ENCODE measurements at places on chromosomes 3 and 15.

- no peak for DNase-seq
These were observed 26.3 kb upstream of the AADAC start for GRCh38 chr3:151787626-151788025.

GRCh38 chr3:141561426-141562034 lies 74.7 kb downstream of the RASA2 start:
- DNase-seq: no peak

DNA sequence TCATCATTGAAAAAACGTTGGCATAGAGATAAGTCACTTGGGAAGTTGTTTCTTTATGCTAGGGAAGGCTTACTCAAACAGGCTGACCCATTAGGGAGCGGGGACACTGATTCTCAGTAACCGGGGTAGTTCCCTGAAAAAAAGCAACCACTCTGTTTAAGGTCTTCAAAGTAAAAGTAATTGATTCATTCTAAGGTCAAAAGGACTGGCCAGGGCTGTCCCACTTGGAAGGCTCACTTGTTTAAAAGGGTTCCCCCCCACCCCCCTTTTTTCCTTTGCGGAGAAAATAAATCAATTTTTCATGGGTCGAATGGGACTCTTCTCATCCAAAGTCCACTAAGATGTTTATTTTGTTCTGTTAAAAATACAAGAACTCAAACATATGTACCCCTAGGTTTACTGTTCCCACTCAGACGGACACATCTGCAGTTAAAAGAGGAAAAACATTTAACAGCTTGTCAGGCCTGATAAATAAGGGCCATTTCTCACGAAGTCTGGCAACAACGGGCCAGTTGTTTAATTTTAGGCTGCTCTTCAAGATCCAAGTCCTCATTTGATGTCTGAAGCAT lies 53.0 kb downstream of the ARHGEF3 start:
- no peak for DNase-seq

DNA sequence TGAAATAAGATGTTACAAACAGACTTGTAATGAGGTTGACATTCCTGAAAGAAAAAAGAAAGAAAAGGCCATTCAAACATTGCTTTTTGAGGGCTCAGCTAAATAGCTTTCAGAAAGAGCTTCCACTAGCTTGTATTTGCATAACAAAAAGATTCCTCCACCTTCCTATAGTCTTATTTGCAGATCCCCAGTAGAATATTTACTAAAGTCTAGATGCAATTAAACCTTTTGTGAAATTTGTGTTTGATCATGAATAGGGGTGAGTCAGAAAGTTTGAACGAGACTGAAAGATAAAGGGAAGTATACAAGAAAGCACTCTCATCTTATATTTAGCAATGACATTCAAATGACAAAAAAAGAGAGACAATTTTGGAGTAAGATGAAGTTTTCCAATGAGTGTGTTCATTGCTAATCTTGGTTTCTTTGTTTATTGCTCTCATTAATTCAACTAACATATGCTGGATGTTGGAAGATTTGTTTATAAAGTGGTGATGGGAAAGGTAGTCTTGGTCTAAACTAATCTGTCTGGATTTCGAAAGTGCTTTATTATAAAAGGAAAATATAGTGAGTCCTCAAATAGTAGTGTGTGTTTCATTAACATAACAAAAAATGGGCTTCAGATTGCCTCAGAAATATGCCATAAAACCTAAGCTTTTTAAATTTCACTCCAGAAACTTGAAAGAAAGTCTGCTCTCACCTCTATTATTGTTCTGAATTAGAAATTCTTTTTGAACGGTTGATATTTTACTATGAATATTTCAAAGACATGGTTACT lies 9.1 kb upstream of the CADPS start:
- no peak for DNase-seq

DNA sequence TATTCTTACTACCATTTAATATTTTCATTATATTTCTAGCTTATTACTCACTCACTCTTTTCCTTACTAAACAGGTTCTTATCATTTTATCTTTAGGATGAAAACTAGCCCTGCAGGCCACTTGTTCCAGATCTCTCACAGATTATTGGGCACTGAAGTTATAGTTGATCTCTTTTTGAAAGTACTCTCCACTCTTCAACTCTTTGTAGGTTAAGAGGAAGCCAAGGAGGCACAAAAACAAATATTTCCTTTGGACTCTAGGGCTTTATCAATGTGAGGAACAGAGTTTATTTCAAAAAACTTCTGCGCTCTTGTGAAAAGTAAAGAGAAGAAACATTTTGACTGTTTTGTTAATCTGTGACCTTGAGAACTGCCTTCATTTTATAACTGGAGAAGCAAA lies 96.0 kb upstream of the NPHP3 start:
- no peak for DNase-seq

DNA sequence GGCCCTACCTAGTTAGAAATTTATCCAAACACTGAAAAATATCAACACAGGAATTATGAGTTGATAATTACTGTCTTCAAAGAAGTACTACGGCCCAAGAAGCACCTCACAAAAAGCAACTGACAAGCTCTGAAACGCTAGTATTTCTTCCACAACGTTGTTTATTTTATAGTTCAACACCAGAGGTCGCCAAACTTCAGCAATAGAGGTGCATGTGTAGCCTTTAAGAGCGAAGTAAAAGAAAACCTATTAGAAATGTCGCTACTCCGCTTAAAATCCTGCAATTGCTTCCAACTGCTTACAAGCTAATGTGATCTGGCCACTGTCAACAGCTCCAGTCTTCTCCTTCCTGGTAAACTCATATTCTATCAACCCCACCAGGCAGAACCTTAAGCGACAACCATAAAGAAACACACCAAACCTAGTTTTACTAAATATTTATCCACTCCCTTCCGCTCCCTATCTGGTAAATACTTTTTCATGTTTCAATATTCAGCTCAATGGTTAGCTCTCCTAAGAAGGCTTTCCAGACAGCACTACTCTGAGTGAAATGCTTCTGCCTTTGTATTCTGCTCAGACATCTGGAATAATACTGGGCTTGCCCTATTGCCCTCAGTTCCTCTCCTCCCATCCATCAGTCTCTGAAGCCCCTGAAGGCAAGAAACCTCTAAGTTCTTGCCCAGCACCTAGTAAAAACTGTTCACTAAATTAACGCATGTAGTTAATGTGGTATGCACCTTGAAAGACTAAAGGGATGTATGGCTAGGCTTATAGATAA lies 110.2 kb downstream of the NR1I2 start:
- no peak for DNase-seq

GRCh38 chr3:98817547-98818041 lies 54.5 kb downstream of the ST3GAL6 start:
- no peak for DNase-seq

GRCh38 chr15:60819860-60820259 lies 340.9 kb upstream of the ICE2 start:
- no peak for DNase-seq

GRCh38 chr3:64445109-64445943 lies 220.1 kb upstream of the PRICKLE2 start:
- DNase-seq: no peak

GRCh38 chr3:192130534-192131132 lies 596.7 kb downstream of the FGF12 start:
- no peak for DNase-seq

- no peak for DNase-seq
These were observed 112.4 kb upstream of the SPATA16 start for GRCh38 chr3:173253471-173253870.

GRCh38 chr3:42535981-42536784 lies 33.7 kb downstream of the VIPR1 start:
- DNase-seq: no peak

GRCh38 chr3:173933113-173933512 lies 535.6 kb downstream of the NLGN1 start:
- no peak for DNase-seq

- DNase-seq: no peak
These were observed 43.4 kb downstream of the NR2C2 start for GRCh38 chr3:14990780-14991148.

GRCh38 chr3:62525281-62525680 lies 151.9 kb upstream of the FEZF2 start:
- DNase-seq: no peak

DNA sequence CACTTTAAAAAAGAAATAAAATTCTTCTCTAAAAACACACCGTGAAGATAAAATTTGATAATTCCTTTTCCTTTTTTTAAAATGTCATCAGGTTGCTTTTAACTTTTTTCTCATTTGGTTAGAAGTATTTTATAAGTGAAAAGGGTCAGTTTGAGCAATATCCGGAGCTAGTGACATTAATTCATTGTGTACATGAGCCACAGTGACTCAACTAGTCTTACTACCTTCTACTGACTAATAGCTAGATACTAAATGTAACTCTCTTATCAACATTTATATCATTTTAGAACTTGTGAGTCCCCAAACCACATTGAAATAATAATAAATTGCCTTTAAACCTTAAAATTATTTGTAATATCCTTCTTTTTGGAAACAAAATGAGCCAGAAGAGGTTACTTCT lies 101.2 kb upstream of the ZBTB20 start:
- no peak for DNase-seq

DNA sequence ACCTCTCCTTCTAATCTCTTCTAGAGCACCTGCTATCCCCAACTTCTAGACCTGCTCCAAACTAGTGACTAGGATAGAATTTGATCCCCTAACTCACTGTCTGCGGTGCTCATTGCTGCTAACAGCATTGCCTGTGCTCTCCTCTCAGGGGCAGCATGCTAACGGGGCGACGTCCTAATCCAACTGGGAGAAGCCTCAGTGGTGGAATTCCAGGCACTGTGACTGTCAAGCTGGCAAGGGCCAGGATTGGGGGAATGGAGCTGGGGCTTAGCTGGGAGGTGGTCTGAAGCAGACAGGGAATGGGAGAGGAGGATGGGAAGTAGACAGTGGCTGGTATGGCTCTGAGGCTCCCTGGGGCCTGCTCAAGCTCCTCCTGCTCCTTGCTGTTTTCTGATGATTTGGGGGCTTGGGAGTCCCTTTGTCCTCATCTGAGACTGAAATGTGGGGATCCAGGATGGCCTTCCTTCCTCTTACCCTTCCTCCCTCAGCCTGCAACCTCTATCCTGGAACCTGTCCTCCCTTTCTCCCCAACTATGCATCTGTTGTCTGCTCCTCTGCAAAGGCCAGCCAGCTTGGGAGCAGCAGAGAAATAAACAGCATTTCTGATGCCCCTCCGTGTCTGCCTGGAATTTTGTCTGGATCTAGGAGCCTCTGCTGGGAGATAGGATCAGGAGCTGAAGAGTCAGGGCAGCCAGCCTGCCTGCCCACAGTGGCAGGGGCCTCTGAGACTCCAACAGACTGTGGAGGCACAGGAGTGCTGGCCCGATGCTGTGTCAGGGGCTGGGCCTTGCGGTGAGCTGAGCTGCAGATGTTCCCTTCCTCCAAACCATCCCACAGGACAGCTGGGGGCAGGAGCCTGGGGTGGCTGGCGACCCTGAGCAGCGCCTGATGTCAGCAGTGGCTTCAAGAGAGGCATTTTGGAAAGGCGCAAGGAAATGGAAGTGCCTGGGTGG lies 3.0 kb downstream of the ISLR start:
- DNase-seq: no peak

DNA sequence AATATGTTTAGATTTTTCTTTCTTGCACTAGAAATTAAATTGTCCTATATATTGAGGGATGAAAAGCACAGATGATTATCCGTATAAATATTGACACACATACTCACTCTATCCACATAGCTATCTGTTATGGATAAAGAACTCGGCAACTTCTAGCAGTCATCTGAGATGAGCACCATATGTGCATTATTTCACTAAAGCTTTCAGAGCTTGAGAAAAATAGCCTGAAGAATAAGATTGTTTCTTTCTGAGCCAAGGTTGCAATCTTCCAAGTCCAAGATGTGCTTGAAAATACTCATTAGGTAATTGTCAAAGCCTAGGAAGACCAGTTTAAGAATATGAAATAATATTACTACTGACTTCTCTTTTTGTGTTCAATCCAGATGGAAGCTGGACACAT lies 40.5 kb downstream of the COL8A1 start:
- DNase-seq: no peak

DNA sequence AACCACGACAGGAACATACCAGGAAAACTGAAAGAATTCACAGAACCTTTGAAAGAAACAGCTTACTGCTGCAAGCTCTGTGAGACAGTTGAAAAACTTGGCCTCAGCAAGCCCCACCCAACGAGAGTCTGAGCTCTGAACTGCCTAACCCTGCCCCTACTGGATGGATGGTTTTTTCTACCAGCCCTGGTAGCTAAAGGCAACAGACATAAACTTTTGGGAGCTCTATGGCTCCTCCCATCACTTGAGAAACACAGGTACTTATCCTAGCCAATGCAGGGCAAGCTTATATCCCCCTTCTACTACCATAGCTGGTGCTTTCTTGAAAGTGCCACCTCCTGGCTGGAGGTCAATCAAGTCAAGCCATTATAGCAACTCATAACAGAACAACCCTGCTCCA lies 471.8 kb downstream of the GRM7 start:
- DNase-seq: no peak

DNA sequence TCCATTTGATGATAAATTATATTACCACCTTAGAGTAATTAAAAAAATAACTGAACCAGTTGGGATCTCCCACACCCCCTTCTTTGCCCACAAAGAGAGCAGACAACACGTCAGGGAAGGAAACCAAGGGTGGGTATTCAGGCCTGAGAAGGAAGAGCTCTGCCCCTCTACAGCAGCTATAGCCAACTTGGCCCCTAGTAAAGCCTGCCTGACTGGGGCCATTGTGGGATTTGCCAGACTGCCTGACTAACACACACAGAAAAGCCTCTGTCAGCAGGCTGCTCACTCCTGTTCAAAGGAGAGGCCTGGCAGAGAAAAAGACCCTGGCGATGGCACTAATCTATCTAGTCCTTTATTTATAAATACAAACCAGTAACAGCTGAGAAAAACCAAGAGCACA lies 41.4 kb downstream of the ATP8B4 start:
- no peak for DNase-seq

GRCh38 chr15:37137221-37137620 lies 36.9 kb upstream of the MEIS2 start:
- no peak for DNase-seq

DNA sequence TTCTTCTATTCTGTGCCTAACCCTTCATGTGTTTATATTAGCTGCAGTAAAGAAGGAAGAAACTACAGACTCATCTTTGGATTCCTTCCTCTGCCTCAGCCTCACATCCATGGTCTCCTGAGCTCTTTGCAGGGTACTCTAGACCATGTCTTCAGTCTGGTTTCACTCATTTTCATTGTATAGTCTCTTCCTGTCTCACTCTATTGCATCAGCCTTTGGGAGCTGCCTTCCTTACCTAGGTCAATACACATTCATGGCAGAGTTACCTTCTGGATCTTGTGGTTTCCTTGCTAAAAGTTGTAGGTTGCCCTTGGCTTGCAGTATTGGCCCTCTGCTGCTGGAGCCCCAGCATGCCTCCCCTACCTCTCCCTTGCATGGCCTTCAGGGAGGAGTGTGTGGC lies 31.5 kb upstream of the SCAANT1 start:
- no peak for DNase-seq

GRCh38 chr3:54046641-54047214 lies 75.6 kb upstream of the CACNA2D3 start:
- no peak for DNase-seq

DNA sequence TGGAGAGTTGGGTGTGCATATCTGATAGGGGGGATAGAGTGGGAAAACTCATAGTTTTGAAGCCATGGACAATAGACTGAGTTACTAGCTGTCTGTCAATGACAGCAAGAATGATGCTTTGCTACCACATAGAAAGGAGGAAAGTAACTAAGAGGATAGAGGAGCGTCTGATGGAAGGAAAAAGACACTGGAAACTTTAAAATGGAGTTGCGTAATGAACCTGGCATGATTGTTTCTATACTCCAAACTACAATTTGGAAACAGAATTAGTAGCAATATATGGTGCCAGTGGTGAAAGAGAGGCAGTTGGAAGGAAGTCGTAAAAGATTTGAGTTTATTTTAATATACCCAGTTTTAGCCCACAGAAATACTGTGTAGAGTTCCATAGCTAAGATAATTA lies 163.6 kb downstream of the TUSC7 start:
- DNase-seq: no peak

Data from activated gamma-delta T cell (primary cell).